ENCODE measurements at places on chromosomes 6 and 20. TPM values are rescaled to one million over a fixed set of nuclear protein-coding genes. Genes with fewer than 3 reads are reported as not detected.
A peak's percentile ranks its signal among the peaks of the same experiment; 100 is the strongest.

The MCCD1 gene
- total RNA-seq, result not detected

The BPIFB1 gene
- total RNA-seq, result not detected

The TMEM200A gene
- 12.4 TPM for total RNA-seq

GRCh38 chr6:19399406-19399805 lies 437.8 kb upstream of the ID4 start:
- no peaks in the 10 kb centered on the region for H3K36me3 ChIP-seq
- H3K4me3 ChIP-seq, result no peak overlapping the region
- H3K27ac ChIP-seq, result no peak overlapping the region
- DNase-seq, result no peak

- peaks cover 9% of the 10 kb centered on the region for H3K27me3 ChIP-seq
- H3K4me1 ChIP-seq, result no peaks in the 10 kb centered on the region
- no peak overlapping the region for H3K4me3 ChIP-seq
- DNase-seq, result no peak
- H3K27ac ChIP-seq, result no peak overlapping the region
These were observed 17.4 kb upstream of the RAB32 start for GRCh38 chr6:146526192-146526591.

DNA sequence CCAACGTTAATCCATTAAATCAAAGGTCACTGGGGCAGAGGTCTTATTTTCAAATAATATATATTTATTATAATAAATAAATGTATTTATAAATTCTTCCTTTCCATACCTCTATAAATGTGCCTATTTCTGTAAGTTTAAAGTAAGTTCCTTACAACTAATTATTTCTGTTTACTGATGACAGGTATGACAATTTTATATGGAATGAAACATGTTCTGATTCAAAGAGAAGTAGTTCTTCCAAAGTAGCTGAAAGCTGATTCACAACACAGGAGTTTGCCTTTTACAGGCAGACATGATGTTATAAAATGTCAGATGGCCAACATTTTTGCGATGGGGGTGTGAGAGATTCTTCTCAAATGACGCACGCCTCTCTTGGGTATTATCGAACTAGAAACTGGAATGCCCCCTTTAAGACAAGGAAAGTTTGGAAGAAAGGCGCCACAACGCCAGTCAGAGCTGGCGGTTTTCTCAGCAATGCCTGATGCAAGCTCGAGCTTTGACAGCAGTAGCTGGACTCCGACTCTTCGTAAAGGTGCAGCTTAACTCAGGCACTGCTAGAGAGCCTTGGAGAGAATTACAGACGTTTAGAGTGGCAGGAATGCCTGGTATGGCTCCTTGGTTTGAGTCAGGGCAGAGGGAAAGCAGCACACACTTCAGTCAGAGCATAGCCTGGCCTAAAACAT lies 92.1 kb downstream of the FOXC1 start:
- no peaks in the 10 kb centered on the region for H3K27me3 ChIP-seq
- H3K4me3 ChIP-seq, result peak overlapping the region; percentile 62
- peak overlapping the region; percentile 97 for H3K27ac ChIP-seq
- no peak for DNase-seq
- H3K4me1 ChIP-seq, result peaks cover 74% of the 10 kb centered on the region

- peaks cover 55% of the 10 kb centered on the region for H3K4me1 ChIP-seq
- H3K27ac ChIP-seq, result peak overlapping the region; percentile 98
- no peak for DNase-seq
- peak overlapping the region; percentile 53 for H3K4me3 ChIP-seq
These were observed 55.0 kb downstream of the GNAS start for GRCh38 chr20:58907320-58908137.

DNA sequence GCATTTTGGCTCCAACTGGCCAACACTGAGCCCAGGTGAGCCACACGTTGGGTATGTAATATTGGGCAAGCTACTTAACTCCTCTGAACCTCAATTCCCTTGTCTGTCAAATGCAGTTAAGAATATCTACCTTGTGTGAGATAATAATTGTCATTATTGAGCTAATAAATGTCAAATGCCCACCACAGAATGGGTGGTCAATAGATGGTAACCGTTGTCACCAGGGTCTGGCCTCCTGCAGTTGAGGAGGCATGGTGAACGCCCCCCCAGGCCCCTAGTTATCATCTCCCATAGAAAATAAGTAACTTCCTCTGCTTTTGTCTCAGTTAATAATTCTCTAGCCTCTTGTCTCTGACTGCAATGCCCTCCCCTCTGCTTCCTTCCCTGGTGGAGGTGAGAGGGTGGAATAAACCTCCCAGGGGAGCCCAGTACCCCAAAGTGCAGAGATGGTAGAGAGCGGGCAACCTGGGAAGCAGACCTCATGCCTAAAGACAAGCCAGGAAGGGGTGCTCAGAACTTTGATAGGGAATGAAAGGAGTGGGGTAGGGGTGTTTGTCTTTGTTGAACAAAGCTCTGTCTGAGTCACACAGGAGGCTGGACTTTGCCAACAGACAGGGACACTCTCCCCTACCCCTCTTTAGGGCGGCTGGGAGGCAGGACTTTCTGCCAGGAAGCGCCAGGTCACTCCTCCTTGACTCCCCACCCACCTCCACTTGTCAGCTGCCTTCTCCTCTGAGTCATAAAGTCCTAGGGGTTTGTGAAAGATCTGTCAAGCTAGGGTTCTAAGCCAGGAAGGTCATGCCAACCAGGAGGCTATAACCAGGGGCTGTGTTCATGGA lies 1.3 kb upstream of the UNC5CL start:
- H3K4me1 ChIP-seq, result peaks cover 9% of the 10 kb centered on the region
- H3K36me3 ChIP-seq, result no peaks in the 10 kb centered on the region
- no peak for DNase-seq
- no peak overlapping the region for H3K4me3 ChIP-seq

- no peak overlapping the region for H3K27ac ChIP-seq
- no peaks in the 10 kb centered on the region for H3K27me3 ChIP-seq
- no peak for DNase-seq
- H3K4me3 ChIP-seq, result no peak overlapping the region
- H3K36me3 ChIP-seq, result no peaks in the 10 kb centered on the region
These were observed 104.3 kb downstream of the RNF144B start for GRCh38 chr6:18491308-18492045.
